ENCODE measurements at places on chromosomes 4 and X. TPM values are rescaled to one million over a fixed set of nuclear protein-coding genes. Genes with fewer than 3 reads are reported as not detected.
A peak's percentile ranks its signal among the peaks of the same experiment; 100 is the strongest.

- DNase-seq: no peak
- H3K36me3 ChIP-seq: no peaks in the 10 kb centered on the region
- H3K4me3 ChIP-seq: no peak overlapping the region
- H3K27me3 ChIP-seq: no peaks in the 10 kb centered on the region
Observed at GRCh38 chr4:117550085-117550484, 464.7 kb upstream of the TRAM1L1 start.

NEUROG2 gene
- not detected for total RNA-seq

DNA sequence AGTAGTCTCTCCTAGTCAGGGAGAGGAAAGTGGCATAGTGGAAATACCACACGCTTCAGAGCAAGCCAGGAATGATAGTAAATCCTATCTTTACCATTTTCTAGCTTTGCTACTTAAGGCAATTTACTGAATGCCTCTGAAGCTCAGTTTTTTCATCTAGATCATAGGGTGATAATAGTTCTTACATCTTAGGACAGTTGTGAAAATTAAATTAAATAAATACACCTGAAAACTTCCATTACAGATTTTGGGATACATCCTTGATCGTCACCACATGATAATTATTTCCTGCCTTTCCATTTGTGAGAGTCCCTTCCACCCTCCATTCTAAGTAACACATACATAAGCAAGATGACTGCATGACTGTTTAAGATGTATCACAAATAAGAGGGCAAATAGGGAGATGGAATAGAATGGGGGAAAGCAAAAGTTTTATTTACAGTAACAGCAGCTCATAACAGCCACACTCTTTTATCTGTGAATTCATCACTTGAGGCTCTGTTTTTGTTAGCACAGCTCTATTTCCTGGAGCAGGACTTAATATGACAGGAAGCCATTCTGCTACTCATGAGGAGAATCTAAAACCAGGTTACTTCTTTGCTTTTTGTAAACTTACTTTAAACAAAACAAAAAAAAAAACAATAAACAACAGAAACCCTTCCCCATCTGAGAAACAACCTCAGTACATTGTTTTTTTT, 13.4 kb downstream of the P2RY10 start:
- no peaks in the 10 kb centered on the region for H3K4me1 ChIP-seq
- no peak overlapping the region for H3K27ac ChIP-seq
- H3K36me3 ChIP-seq: no peaks in the 10 kb centered on the region
- H3K27me3 ChIP-seq: no peaks in the 10 kb centered on the region
- H3K4me3 ChIP-seq: no peak overlapping the region
- no peak for DNase-seq

UGT2B10 gene
- not detected for total RNA-seq

RPA4 gene
- 1.1 TPM for total RNA-seq

SCFD2 gene
- total RNA-seq: 20.3 TPM

DNA sequence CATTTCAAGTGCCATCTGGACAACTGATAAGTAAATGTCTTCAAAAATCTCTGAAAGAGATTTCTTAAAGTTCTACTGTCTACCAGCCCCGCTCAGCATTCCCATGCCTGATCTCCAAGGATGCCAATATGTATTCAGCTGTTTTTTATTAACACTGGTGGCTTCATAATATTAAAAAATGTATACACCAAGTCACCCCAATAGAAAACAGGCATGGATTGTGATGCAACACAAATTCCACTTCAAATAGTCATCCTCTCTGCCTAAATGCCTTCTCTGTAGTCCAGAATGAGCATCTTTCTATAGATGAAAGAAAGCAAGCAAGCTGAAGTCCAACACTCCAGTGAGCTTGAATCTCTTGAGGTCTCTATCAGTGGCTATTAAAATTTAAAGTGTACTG, 152.2 kb upstream of the PPARGC1A start:
- H3K4me1 ChIP-seq: no peaks in the 10 kb centered on the region
- H3K27me3 ChIP-seq: no peaks in the 10 kb centered on the region
- DNase-seq: no peak
- H3K4me3 ChIP-seq: no peak overlapping the region
- no peak overlapping the region for H3K27ac ChIP-seq

GRCh38 chr4:15340902-15341732, 86.7 kb upstream of the C1QTNF7 start:
- no peaks in the 10 kb centered on the region for H3K27me3 ChIP-seq
- H3K36me3 ChIP-seq: no peaks in the 10 kb centered on the region
- H3K4me3 ChIP-seq: peak overlapping the region; percentile 59
- H3K4me1 ChIP-seq: peaks cover 10% of the 10 kb centered on the region

DNA sequence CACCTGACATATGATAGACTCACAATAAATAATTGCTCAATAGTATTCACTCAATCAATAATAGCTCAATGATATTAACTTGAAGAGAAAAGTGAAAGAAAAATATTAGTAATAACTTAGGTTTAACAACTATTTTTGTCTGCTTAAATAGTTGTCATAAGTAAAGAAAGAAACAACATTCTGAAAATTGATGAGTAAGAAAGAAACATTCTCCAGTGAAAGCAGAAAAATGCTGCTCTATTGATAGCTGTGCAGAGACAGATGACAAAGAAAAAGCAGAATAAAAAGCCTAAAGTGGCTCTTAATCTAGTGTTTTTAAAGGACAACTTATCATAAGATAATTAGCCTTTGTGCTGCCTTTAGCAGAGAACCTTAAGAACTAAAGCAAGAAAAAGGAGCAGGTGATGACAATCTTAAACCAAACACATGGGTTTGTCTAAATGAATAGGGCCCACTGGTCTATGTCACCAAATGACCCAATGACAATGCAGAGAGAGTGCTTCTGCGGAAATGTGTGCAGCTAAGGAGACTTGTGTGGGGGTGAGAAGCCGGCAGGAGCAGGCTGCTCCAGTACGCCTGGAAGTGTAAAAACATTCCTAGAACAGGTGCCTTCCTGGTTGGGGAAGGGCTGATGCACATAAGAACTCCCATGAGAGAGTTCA, 13.2 kb downstream of the HS3ST1 start:
- no peaks in the 10 kb centered on the region for H3K27me3 ChIP-seq
- no peak overlapping the region for H3K27ac ChIP-seq
- no peaks in the 10 kb centered on the region for H3K4me1 ChIP-seq
- H3K36me3 ChIP-seq: no peaks in the 10 kb centered on the region
- H3K4me3 ChIP-seq: no peak overlapping the region

- H3K27me3 ChIP-seq: no peaks in the 10 kb centered on the region
- no peaks in the 10 kb centered on the region for H3K4me1 ChIP-seq
- DNase-seq: peak; percentile 73
- H3K4me3 ChIP-seq: peak overlapping the region; percentile 78
- H3K36me3 ChIP-seq: no peaks in the 10 kb centered on the region
- peak overlapping the region; percentile 86 for H3K27ac ChIP-seq
Observed at GRCh38 chrX:47556045-47556623, 4.9 kb upstream of the ARAF start.

ADH1C gene
- 4.5 TPM for total RNA-seq

GSX2 gene
- not detected for total RNA-seq

GRCh38 chrX:154710309-154710708, 40.6 kb downstream of the GAB3 start:
- H3K4me3 ChIP-seq: no peak overlapping the region
- H3K4me1 ChIP-seq: no peaks in the 10 kb centered on the region
- H3K27me3 ChIP-seq: no peaks in the 10 kb centered on the region
- no peak overlapping the region for H3K27ac ChIP-seq
- no peak for DNase-seq
- peaks cover 6% of the 10 kb centered on the region for H3K36me3 ChIP-seq

GC gene
- total RNA-seq: not detected

- no peaks in the 10 kb centered on the region for H3K36me3 ChIP-seq
- no peak overlapping the region for H3K4me3 ChIP-seq
- H3K27ac ChIP-seq: no peak overlapping the region
- no peaks in the 10 kb centered on the region for H3K27me3 ChIP-seq
- peaks cover 30% of the 10 kb centered on the region for H3K4me1 ChIP-seq
Observed at GRCh38 chr4:20276848-20277247, 25.1 kb downstream of the SLIT2 start.

DNA sequence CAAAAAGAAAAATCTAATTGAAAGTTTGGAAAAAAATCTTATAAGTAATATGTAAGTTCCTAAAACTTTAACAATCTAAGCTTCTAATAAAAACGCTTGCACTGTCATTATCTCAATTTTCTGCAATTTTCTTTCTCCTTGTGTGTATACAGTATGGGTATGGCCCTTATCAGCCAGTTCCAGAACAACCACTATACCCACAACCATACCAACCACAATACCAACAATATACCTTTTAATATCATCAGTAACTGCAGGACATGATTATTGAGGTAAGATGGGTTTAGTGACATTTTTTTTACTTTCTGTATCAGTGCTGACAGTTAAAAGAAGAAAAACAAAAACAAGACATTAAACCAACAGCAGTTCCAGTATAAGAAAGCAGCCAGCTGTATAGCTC, 4.9 kb downstream of the STATH start:
- H3K36me3 ChIP-seq: no peaks in the 10 kb centered on the region
- no peak overlapping the region for H3K4me3 ChIP-seq
- H3K27ac ChIP-seq: no peak overlapping the region
- no peaks in the 10 kb centered on the region for H3K27me3 ChIP-seq

GRCh38 chrX:68043713-68044438, 389.4 kb downstream of the OPHN1 start:
- H3K27ac ChIP-seq: no peak overlapping the region
- H3K4me1 ChIP-seq: peaks cover 15% of the 10 kb centered on the region
- no peak for DNase-seq
- H3K36me3 ChIP-seq: no peaks in the 10 kb centered on the region

GPR34 gene
- total RNA-seq: 28.0 TPM

GRCh38 chr4:149343614-149344013, 472.0 kb downstream of the IQCM start:
- H3K36me3 ChIP-seq: no peaks in the 10 kb centered on the region
- H3K4me1 ChIP-seq: no peaks in the 10 kb centered on the region
- H3K27me3 ChIP-seq: no peaks in the 10 kb centered on the region
- no peak for DNase-seq
- H3K27ac ChIP-seq: no peak overlapping the region

DNA sequence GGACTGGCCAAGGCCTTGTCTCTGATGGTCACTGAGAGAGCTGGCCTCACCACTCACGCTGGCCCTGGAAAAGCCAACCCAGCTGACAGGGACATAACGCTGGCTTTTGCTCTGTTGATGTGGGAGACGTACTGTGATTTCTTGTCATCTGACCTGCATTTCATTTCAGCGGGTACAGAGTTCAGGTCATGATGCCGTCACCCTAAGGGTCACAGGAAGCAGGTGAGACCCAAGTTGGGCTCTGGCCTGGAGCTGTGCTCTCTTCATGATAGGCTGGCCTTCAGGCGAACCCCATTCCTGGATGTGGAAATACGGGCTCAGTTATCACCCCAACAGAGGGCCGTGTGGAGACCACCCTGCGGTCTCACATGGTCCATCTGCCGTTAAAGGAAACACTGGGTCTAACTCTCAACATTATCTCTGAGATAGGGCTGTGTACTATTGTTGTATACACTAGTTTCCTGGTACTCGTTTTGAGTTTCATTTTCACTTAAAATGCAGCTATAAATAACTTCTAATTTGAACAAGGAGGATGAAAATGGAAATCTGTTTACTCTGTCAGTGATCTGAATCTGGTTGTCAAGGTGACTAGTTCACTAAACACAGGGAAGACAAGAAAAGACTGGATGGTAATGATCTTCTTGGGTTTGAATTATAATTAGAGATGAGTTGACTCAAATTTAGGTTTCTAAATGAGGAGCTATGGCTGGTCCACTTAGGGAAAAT, 89.1 kb downstream of the TBC1D9 start:
- H3K27me3 ChIP-seq: no peaks in the 10 kb centered on the region
- H3K27ac ChIP-seq: no peak overlapping the region
- H3K4me3 ChIP-seq: no peak overlapping the region
- no peaks in the 10 kb centered on the region for H3K4me1 ChIP-seq
- DNase-seq: no peak
- peaks cover 22% of the 10 kb centered on the region for H3K36me3 ChIP-seq

DNA sequence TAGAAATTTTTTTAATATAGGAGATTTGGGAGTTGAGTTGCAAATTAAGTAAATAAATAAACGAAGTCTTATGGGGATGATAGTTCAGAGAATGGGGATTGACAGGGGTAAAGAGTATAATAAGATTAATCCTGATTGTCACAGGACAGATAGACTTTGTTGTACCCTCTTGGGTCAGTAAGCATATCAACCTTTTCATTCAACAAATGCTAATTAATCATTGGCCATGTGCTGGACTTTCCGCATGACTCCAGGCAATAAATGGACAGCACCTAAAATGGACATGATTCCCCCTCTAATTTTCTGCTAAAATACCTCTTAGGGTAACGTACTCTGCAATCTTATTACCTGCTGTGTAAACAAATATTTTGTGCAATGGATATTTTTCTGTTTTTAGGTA, 1331.1 kb upstream of the ADGRL3 start:
- H3K36me3 ChIP-seq: no peaks in the 10 kb centered on the region
- H3K4me1 ChIP-seq: no peaks in the 10 kb centered on the region
- no peak for DNase-seq
- no peak overlapping the region for H3K27ac ChIP-seq
- no peaks in the 10 kb centered on the region for H3K27me3 ChIP-seq
- H3K4me3 ChIP-seq: no peak overlapping the region

DNA sequence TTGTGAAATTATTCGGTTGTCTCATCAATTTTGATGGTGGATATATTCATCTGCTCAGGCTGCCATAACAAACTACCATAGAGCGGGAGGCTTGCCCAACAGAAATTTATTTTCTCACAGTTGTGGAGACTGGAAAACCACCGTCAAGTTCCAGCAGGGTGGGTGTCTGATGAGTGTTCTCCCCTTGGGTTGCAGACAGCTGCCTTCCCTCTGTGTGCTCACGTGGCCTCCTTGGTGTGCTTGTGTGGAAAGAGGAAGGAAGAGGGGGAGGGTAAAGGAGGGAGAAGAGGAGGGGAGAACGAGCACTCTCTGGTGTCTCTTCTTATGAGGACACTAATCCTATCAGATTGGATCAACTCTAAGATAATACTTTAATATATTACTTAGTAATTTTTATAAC, 123.8 kb upstream of the TEX13D start:
- H3K4me1 ChIP-seq: no peaks in the 10 kb centered on the region
- DNase-seq: no peak
- no peaks in the 10 kb centered on the region for H3K36me3 ChIP-seq
- H3K27me3 ChIP-seq: no peaks in the 10 kb centered on the region
- no peak overlapping the region for H3K27ac ChIP-seq

DNA sequence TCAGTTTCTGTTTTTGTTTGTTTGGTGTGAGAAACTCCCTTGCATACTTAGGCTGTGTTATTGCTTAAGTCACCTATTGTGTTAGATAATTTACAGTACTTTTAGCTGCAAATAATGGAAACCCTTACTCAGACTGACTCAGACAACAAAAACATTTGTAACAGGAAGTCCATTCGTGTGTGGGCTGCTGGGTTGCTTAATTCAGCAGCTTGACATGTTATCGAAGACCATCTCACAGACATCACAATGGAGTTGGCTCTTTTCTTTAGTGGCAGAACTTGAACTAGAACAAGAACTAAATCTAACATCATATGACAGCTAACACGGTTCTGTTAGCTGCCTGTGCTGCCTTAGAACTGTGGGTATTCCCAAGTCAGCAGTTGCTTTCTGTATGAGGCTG, 9.9 kb upstream of the GABRE start:
- no peak overlapping the region for H3K27ac ChIP-seq
- no peaks in the 10 kb centered on the region for H3K4me1 ChIP-seq
